Central memory CD8-positive, alpha-beta T cell (primary cell): ENCODE measurements at places on chromosomes 16 and 17.

GRCh38 chr17:49696233-49696761, 11.5 kb downstream of the SLC35B1 start:
- H3K27me3 ChIP-seq = no peaks in the 10 kb centered on the region
- H3K27ac ChIP-seq = peak overlapping the region; percentile 64
- H3K4me3 ChIP-seq = peak overlapping the region; percentile 17
- H3K36me3 ChIP-seq = peaks cover 26% of the 10 kb centered on the region

DNA sequence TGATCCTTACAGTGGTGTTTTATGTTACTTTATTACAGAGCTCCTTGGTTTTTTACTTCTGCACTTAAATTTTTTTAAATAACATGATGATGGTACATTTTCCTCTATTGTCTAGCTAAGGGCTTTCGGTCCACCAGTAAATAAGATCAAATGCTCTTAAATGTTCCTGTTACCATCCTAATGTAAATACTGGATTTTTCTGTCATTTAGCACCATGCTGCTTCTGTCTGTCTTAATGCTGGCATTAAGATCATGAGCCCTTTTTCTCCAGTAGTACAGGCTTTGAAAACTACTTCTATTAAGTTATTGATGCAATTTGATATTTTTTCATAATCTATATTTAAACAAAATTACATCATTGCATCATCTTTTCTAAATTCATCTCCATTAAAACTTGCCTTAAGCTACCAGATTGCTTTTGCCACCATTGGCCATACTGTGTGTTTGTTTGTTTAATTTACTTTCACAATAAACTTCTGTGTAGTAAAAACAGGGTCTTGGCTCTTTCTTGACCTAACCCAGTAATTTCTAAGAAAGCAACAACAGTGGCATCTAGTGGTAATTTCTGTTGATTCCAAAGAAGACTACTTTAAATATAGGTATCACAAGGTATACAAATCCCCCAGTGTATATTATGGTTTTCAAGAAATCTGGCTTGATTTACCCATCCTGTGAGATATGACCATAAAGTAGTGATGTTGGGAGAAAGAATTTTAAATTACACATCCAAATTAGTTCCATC, 9.0 kb upstream of the PHAF1 start:
- DNase-seq = no peak
- H3K27ac ChIP-seq = no peak overlapping the region
- H3K4me3 ChIP-seq = no peak overlapping the region
- H3K4me1 ChIP-seq = no peaks in the 10 kb centered on the region

- H3K4me3 ChIP-seq = peak overlapping the region; percentile 16
- peaks cover 34% of the 10 kb centered on the region for H3K4me1 ChIP-seq
- H3K36me3 ChIP-seq = peaks cover 42% of the 10 kb centered on the region
- peak; percentile 76 for DNase-seq
- no peaks in the 10 kb centered on the region for H3K27me3 ChIP-seq
- peak overlapping the region; percentile 35 for H3K27ac ChIP-seq
These were observed 41.8 kb downstream of the BRD7 start for GRCh38 chr16:50326835-50327465.

DNA sequence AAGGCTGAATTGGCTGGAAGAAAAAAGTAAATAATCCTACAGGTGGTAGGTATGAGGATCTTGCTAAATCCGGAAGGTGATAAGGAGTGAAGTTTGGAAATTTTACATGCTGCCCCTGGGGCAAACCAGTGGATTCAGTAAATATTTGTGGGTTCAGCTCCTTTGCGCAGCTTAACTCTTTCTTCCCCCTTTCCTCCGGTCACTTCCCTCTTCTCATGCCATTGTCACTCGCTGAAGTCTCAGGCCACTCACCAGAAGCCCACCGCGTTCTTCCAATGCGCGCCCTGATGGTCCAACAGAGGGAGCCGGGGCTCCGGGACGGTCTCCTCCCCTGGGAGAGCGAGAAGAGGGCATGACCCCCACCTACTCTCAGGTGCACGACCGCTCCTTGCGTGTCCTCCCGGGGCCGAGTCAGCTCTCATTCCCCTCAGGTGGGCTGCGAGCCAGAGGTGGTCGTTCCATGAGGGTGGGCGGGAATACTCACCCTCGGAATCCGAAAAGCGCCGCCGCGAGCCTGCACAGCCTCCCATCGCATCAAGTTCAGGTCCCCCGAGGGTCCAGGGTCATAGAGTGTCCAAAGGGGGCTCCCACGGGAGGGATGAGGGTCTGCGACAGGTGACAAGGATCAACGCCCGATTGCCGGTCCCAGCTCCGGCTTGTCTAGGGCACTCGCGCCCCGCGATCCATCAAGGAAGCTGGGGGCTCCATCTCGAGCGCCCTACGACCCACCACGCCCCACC, 474 bp downstream of the CLN3 start:
- peaks cover 53% of the 10 kb centered on the region for H3K4me1 ChIP-seq
- H3K27me3 ChIP-seq = no peaks in the 10 kb centered on the region
- DNase-seq = no peak
- H3K36me3 ChIP-seq = peaks cover 38% of the 10 kb centered on the region

DNA sequence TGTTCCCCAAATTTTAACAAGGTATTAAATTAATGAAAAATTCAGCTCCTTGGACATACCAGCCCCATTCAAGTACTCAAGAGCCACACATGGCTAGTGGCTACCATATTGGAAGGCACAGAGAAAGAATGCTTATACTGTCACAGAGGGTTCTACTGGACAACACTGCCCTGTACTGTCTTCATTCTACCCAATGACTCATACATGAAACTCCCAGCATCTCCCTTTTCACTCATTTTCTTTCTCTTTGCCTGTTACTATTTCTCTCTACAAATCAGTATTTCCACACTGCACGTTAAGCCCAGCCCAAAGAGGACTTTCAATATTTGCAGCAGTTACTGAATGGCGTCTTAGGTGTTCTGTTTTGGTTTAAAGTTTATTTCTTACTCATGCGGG, 72.1 kb upstream of the RCVRN start:
- no peak overlapping the region for H3K27ac ChIP-seq
- DNase-seq = no peak
- no peak overlapping the region for H3K4me3 ChIP-seq
- peaks cover 3% of the 10 kb centered on the region for H3K36me3 ChIP-seq
- peaks cover 17% of the 10 kb centered on the region for H3K4me1 ChIP-seq
- no peaks in the 10 kb centered on the region for H3K27me3 ChIP-seq

- peaks cover 11% of the 10 kb centered on the region for H3K27me3 ChIP-seq
- peaks cover 2% of the 10 kb centered on the region for H3K36me3 ChIP-seq
- DNase-seq = no peak
- no peaks in the 10 kb centered on the region for H3K4me1 ChIP-seq
- no peak overlapping the region for H3K4me3 ChIP-seq
These were observed 22.7 kb downstream of the ZNF469 start for GRCh38 chr16:88405216-88406060.

- H3K36me3 ChIP-seq = peaks cover 6% of the 10 kb centered on the region
- no peaks in the 10 kb centered on the region for H3K27me3 ChIP-seq
- peaks cover 31% of the 10 kb centered on the region for H3K4me1 ChIP-seq
- H3K27ac ChIP-seq = no peak overlapping the region
- no peak overlapping the region for H3K4me3 ChIP-seq
- no peak for DNase-seq
These were observed 9.7 kb downstream of the PHKB start for GRCh38 chr16:47470810-47471209.

DNA sequence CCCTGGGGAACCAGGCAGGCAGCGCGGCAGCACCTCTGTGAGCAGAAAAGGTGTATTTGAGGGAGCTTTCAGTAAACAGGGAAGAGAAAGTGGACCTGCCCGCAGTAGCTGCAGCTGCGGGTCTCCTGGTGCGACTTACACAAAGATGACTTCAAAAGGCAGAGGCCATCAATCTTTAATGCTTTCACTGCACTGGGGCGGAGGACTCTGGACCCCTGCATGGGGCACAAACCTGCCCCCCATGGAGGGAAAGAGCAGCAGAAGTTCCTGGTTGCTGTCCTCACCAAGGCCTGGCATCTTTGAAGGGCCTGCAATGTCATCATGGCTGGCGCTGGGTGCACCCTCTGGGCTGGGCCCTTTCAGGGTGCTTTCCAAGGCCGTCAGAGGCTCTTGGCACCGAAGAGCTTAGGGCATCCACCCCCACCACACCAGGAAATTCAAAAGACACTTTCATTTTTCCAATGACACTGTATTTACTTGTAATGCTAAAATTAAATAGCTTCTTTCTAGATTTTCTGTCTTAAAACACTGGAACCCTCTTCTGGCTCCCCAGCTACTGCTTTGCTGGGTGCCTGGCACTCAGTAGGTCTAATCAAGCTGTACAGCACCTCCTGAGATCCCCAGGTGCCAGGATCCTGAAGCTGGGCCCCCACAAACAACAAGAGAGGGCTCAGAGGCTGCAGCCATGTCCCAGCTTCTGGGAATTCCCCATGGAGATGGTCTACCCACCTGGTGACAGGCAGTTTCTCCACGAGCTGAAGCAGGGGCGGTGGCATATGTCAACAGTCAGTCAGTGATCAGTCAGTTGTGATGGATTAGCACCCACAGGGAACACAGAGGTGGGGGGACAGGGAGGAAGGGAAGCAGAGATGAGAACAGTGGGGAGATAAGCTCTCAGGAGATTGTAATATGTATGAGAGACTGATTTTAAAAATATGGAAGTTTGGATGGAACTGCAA, 2.1 kb upstream of the CACNG1 start:
- peaks cover 19% of the 10 kb centered on the region for H3K27me3 ChIP-seq
- no peaks in the 10 kb centered on the region for H3K4me1 ChIP-seq
- no peaks in the 10 kb centered on the region for H3K36me3 ChIP-seq
- H3K4me3 ChIP-seq = no peak overlapping the region
- DNase-seq = no peak

- H3K4me1 ChIP-seq = peaks cover 19% of the 10 kb centered on the region
- H3K4me3 ChIP-seq = peak overlapping the region; percentile 22
- no peaks in the 10 kb centered on the region for H3K27me3 ChIP-seq
- DNase-seq = no peak
These were observed 10.1 kb downstream of the TK2 start for GRCh38 chr16:66539623-66540469.

GRCh38 chr16:5504064-5504781, 406.6 kb upstream of the EEF2KMT start:
- no peak for DNase-seq
- no peaks in the 10 kb centered on the region for H3K4me1 ChIP-seq
- H3K36me3 ChIP-seq = no peaks in the 10 kb centered on the region
- no peak overlapping the region for H3K27ac ChIP-seq
- H3K27me3 ChIP-seq = peaks cover 3% of the 10 kb centered on the region
